ENCODE measurements at places on chromosomes 16 and 17.

GRCh38 chr17:40827746-40828453 is 5.5 kb upstream of the KRT10 start:
- no peak for DNase-seq

DNA sequence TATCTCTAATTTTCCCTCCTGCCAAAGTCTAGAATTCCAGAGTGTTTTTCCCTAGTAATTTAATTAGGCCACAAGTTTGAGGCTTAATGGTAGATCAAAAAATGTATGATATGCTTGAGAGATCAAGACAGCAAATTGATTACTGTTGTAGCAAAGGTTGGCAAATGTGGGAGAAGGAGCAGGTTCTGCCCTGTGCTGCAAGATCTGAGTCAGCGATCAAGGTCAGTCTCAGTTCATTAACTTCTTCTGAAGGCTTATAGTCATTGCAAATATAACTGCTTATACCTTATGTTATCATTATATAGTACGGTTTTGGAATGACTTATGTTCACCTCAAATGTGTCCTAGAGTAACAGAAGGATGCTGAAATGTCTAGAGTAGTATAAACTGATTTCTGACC is 231.1 kb upstream of the TBX2 start:
- no peak for DNase-seq

DNA sequence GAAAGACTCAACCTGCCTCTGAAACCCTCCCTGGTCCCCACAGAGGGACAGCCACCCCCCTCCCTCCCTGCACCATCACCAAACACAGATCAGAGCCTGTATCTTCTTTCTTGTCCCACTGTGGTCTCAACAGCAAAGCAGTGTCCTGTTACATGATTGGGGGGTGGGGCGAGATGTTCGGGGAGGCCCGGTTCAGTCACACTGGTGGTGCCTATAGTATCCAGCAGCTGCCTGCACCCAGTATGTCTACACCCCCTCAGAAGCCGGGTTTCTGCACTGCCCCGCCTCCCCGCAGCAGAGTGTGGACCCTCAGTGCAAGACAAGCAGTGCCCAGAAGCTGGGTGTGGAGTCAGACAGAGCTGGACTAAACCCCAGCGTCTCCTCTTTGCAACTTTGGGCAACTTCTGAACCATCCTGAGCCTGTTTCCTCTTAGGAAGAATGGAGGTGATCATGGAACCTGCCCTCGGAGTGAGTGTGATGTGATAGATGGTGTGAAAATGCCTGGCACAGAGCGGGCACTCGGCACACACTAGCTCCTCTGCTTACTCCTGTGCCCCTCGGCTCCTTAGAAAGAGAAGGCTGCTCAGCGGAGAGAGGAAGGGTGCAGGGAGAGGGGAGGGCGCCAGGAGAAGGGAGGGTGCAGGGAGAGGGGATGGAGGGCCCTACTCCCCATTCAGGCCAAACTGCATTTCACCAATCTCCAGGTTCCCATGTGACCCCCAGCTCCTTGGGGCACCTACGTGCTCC is 84.0 kb upstream of the TNRC6C start:
- no peak for DNase-seq

- no peak for DNase-seq
These were observed 71.8 kb downstream of the SRCIN1 start for GRCh38 chr17:38533866-38534497.

DNA sequence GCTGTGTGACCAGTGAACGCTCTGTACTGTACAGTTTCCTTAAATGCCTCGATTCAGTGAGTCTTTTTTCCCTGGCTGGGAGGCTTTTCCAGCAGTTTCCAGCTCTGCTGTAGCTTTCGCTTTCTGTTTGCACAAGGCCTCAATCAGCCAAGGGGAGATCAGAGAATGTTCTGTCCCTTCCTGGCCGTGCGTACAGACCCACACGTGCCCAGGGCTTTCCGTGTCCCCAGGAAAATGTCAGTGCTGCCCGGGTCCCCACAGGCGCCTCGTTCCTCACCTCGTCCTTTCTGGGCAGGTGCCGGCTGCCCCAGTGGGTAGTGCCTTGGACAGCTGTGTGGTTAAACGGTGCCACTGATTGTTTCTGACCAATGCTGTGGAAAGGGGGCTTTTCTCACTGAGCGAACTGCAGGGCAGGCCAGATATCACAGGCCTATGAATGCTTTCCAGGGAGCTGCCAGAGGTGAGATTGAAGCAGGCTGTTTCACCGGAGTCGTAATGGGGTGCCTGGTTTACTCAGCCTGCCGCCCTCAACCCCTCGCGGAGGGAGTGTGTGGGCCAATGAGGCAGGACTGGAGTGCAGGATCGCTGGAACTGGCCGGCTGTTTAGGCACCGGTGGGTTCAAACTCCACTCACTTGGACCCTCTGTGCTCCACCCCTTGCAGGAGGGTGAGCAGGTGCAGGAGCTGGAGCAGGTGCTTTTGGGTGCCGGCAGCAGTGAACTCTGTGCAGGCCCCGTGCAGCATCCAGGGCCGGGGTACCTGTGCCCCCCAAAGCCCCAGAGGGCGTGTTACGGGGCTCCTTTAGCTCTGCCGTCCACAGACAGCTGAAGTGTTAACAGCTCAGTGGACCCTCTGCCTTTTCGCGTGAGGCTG is 44.4 kb downstream of the ZNF778 start:
- no peak for DNase-seq

- DNase-seq = no peak
These were observed 21.3 kb downstream of the B9D1 start for GRCh38 chr17:19341211-19341631.
